ENCODE measurements at places on chromosomes 7 and 10. TPM values are rescaled to one million over a fixed set of nuclear protein-coding genes. Genes with fewer than 3 reads are reported as not detected.

NUPR2 gene
- 26.3 TPM for total RNA-seq

GRCh38 chr7:93378131-93378760, 146.1 kb downstream of the VPS50 start:
- H3K27ac ChIP-seq: no peak overlapping the region
- no peak for DNase-seq
- no peaks in the 10 kb centered on the region for H3K27me3 ChIP-seq
- no peak overlapping the region for H3K4me3 ChIP-seq
- no peaks in the 10 kb centered on the region for H3K4me1 ChIP-seq

IDI2 gene
- total RNA-seq: not detected

DNA sequence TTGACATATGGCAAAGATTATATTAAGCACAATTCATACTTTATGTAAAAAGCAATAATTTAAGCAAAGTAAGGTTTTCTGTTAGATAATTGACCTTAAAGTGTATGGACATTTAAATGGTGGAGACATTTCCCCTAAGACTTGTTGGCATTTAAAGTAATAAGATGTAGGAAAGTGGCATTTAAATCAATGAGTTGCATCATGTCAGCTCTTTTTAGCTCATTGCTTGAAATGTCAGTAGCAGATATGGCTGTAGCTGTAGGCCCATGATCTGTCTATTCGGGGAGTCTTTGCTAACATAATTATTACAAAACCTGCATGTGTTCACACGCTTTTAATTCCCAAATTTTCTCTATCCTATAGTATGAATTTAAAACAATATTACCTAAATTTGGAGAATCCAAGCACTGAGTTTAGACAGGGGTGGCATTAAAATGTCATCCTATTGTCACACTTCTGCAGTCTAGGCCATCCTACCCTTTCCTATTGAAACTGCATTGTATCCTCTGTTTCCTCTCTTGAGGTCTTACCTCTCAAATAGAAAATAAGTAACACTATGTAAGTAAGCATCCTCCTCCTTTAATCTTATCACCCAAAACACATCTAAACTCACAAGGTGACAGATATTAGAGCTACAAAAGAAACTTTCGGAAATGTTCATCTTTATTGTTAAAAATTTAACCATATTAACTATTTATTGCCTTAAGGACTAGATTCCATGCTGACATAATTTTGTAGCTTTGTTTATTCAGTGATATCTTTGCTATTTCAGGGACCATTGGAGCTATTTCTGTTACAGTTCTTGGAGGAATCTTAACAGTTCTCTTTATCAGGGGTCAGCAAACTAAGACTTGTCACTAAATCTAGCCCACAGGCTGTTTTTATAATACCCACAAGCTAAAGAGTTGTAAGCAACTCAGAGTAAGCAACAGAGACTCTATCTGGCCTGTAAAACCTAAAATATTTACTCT, 91.2 kb downstream of the LCOR start:
- H3K36me3 ChIP-seq: no peaks in the 10 kb centered on the region
- H3K27ac ChIP-seq: no peak overlapping the region
- no peaks in the 10 kb centered on the region for H3K27me3 ChIP-seq
- no peak for DNase-seq
- no peaks in the 10 kb centered on the region for H3K4me1 ChIP-seq

- H3K36me3 ChIP-seq: no peaks in the 10 kb centered on the region
- peak overlapping the region; percentile 3 for H3K4me3 ChIP-seq
- peaks cover 22% of the 10 kb centered on the region for H3K4me1 ChIP-seq
- DNase-seq: peak; percentile 23
- H3K27me3 ChIP-seq: no peaks in the 10 kb centered on the region
Observed at GRCh38 chr10:112950714-112951358, 789 bp downstream of the TCF7L2 start.

GRCh38 chr10:62554632-62555199, 180.5 kb downstream of the ZNF365 start:
- H3K27ac ChIP-seq: no peak overlapping the region
- H3K4me1 ChIP-seq: no peaks in the 10 kb centered on the region
- no peaks in the 10 kb centered on the region for H3K27me3 ChIP-seq
- peak; percentile 2 for DNase-seq
- no peak overlapping the region for H3K4me3 ChIP-seq
- no peaks in the 10 kb centered on the region for H3K36me3 ChIP-seq

DNA sequence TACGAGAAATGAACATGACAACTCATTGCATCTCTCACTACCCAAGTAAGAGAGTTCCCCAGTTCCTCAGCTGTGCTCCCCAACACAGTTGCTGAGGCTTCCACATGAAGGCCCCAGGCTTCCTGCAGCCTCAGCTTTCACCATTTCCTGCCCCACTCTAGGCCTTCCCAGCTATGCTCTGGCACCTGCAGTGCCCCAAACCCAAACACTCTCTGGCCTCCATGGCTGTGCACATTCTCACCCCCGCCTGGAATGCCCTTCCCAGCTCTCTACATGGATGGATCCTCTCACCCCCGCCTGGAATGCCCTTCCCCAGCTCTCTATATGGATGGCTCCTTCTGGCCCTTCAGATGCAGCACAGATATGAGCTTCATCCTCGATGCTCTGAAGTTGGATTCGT, 61.3 kb downstream of the KIAA1549 start:
- DNase-seq: no peak
- no peak overlapping the region for H3K27ac ChIP-seq
- no peak overlapping the region for H3K4me3 ChIP-seq
- peaks cover 5% of the 10 kb centered on the region for H3K36me3 ChIP-seq
- H3K27me3 ChIP-seq: no peaks in the 10 kb centered on the region

DNA sequence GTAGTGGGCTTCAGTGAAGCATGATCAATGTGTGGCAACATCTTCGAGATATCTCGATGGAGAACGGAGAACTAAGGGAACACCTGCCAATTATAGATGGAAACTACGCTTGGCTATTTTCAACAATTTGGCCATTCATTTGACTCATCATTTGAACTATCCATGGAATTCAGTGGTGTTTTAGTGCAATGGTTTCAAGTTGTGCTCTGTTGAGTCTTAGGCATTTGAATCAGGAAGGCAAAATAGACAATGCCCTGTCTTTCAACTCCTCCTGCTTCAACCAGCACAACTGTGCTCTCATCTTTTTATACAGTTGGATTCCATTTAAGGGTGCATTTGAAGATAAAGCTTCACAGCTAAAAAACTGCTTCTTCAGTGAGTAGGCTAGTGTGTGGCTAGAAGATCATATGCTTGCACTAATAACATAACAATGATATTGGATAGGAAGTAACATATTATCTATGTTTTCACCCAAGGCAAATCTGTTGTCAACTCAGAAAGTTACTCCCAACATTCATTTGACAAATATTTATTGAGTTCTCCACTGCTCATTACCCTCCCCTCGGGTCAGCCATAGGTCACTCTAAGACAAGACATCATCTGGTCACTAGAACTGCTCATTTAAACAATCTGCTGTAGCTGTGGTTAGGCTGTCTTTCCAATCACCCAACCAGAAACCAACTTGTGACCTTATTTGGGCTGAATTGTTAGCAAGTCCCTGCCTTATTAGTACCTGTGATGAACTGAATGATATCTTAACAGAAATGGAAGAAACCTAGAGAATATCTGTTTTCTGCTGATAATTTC, 314.1 kb upstream of the SP4 start:
- no peak for DNase-seq
- no peak overlapping the region for H3K4me3 ChIP-seq
- H3K27me3 ChIP-seq: no peaks in the 10 kb centered on the region
- no peaks in the 10 kb centered on the region for H3K4me1 ChIP-seq
- H3K27ac ChIP-seq: no peak overlapping the region

CYP26A1 gene
- total RNA-seq: not detected

GRCh38 chr10:101236376-101237080, 7.3 kb upstream of the LBX1 start:
- H3K4me1 ChIP-seq: no peaks in the 10 kb centered on the region
- no peak for DNase-seq
- H3K27ac ChIP-seq: no peak overlapping the region
- H3K4me3 ChIP-seq: no peak overlapping the region
- no peaks in the 10 kb centered on the region for H3K36me3 ChIP-seq

GPR26 gene
- total RNA-seq: not detected

- no peaks in the 10 kb centered on the region for H3K27me3 ChIP-seq
- H3K4me3 ChIP-seq: no peak overlapping the region
- no peak overlapping the region for H3K27ac ChIP-seq
- H3K36me3 ChIP-seq: no peaks in the 10 kb centered on the region
- H3K4me1 ChIP-seq: no peaks in the 10 kb centered on the region
Observed at GRCh38 chr10:36187380-36188079, 545.4 kb upstream of the FZD8 start.

DNA sequence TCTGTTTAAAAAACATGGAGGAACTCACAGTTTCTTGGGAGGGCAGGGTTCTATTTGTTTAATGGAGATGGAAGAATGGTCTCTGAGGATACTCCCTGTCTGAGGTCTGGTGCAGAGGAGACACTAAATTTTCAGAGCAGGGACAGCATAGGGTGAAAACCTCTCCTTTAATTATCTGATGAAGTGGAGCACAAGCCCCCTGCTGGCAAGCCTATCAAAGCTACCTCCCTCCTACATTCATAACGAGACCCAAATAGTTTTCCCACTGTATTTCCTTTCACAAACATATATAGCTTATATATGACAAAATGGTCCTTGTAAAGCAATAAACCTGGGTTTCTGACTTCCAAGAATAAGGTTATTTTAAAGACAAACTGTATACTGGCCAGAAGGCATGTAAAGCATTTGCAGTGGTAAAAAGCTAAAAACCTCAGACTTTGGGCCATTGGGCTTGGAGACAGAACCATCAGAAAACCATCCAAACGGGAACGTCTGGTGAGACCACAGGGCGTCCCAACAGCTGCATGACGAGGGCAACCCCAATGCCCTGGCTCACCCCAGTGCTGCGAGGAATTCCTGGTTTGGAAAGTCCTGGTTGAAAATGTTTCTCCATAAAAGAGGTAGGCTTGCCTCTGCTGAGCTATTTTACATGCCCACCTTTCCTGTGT, 201.3 kb downstream of the FANK1 start:
- H3K36me3 ChIP-seq: no peaks in the 10 kb centered on the region
- no peak for DNase-seq
- H3K27me3 ChIP-seq: no peaks in the 10 kb centered on the region
- no peak overlapping the region for H3K4me3 ChIP-seq

CFAP69 gene
- total RNA-seq: 33.3 TPM

DNA sequence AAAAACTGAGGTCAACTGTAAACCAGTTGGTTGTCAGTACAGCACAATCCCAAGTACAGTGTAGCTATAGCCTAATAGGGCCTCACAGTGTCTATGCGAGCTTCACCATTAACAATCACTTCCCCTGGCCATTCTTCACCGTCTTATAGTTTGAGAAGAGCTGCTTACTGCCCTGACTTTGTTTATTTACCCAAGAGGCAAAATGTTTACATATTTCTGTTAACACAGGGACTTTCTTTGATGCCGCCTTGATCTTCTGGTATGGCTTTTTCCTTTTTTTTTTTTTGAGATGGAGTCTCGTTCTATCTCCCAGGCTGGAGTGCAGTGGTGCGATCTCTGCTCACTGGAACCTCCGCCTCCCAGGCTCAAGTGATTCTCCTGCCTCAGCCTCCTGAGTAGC, 3.3 kb downstream of the MYOF start:
- H3K27me3 ChIP-seq: no peaks in the 10 kb centered on the region
- peaks cover 36% of the 10 kb centered on the region for H3K4me1 ChIP-seq
- no peak overlapping the region for H3K4me3 ChIP-seq
- DNase-seq: no peak

DNA sequence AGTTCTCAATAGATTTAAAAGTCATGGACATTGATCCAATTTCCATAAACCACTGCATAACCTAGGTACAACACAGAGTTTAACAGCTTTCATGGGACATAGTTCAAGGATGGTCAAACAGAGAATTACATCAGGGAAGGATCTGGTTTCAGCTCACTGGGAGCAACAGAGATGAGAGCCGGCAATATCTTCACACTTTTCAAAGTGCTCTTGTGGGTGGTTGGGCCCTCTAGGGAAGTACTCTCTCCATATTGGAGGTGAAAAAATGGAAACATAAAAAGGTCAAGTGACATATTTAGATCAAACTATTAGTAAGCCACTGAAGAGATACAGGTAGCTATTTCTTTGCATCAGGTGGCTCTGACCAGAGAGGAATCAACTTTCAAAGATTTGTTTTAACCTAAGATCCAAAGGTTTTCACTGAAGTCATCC, 61.8 kb upstream of the LRRN3 start:
- H3K4me1 ChIP-seq: peaks cover 31% of the 10 kb centered on the region
- H3K4me3 ChIP-seq: no peak overlapping the region
- H3K27me3 ChIP-seq: no peaks in the 10 kb centered on the region
- H3K27ac ChIP-seq: peak overlapping the region; percentile 54

DNA sequence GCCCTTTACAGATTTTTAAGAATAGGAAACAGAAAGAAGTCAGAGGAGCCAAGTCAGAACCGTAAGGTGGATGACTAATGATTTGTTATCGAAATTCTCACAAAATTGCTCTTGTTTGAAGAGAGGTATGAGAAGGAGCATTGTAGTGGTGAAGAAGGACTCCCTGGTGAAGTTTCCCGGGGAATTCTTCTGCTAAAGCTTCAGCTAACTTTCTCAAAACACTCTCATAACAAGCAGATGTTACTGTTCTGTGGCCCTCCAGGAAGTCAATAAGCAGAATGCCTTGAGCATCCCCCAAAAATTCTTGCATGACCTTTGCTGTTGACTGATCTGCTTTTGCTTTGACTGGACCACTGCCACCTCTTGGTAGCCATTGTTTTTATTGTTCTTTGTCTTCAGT, 152.9 kb downstream of the HGF start:
- H3K36me3 ChIP-seq: no peaks in the 10 kb centered on the region
- no peak for DNase-seq
- H3K27ac ChIP-seq: no peak overlapping the region
- H3K4me3 ChIP-seq: no peak overlapping the region

DNA sequence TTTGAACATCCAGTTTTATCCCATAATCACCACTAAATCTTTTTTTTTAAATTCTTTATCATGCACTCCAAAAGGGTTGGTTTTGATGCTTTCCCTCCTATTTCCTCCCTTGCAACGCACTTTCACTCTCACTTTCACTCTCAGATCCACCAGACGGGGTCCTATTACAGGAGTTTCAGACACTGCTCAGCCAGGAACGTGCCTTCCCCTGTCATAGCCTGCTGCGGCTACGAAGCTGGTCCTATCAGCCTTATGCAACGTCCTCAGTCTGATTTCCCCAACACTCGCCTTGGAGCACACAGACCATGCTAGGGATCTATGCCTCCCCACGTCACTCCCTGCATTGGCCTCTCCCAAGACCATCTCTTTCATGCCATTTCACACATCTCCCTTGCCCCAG, 23.4 kb downstream of the ZPBP start:
- peak; percentile 47 for DNase-seq
- no peaks in the 10 kb centered on the region for H3K36me3 ChIP-seq
- peak overlapping the region; percentile 1 for H3K4me3 ChIP-seq
- no peaks in the 10 kb centered on the region for H3K27me3 ChIP-seq
- peaks cover 8% of the 10 kb centered on the region for H3K4me1 ChIP-seq

INTS1 gene
- total RNA-seq: 67.7 TPM

ABHD11 gene
- 64.8 TPM for total RNA-seq

C10orf143 gene
- total RNA-seq: 5.0 TPM

NCF1 gene
- 1.1 TPM for total RNA-seq

- H3K4me1 ChIP-seq: peaks cover 3% of the 10 kb centered on the region
- H3K4me3 ChIP-seq: no peak overlapping the region
- DNase-seq: no peak
- H3K27me3 ChIP-seq: no peaks in the 10 kb centered on the region
- no peaks in the 10 kb centered on the region for H3K36me3 ChIP-seq
Observed at GRCh38 chr10:110978204-110978603, 58.8 kb downstream of the SHOC2 start.

Data from thyroid gland (tissue), 4 donors.